ENCODE measurements at places on chromosomes 2 and 18.
A peak's percentile ranks its signal among the peaks of the same experiment; 100 is the strongest.

- DNase-seq: no peak
Measured at GRCh38 chr2:203789618-203790017, 78.0 kb upstream of the CTLA4 start.

DNA sequence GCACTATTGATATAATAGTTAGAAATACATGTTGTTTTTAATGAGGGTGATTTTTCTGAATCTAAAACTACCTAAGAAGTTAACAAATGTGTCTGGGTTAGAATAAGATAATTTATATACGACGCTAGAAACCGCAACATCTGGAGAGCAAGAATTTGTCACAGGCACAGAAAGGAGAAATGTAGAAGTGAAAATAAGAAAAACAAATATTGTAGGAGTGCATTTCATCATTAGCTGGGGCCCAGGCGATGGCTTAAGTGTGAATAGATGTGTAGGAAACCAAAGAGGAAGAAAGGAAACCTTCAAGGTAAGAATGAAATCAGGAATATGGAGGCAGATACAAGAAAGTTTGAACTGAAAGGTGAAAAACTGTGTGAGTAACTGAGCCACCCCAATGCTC, 90.3 kb downstream of the LRP2 start:
- no peak for DNase-seq

GRCh38 chr2:39874236-39874635, 95.2 kb upstream of the THUMPD2 start:
- DNase-seq: no peak

DNA sequence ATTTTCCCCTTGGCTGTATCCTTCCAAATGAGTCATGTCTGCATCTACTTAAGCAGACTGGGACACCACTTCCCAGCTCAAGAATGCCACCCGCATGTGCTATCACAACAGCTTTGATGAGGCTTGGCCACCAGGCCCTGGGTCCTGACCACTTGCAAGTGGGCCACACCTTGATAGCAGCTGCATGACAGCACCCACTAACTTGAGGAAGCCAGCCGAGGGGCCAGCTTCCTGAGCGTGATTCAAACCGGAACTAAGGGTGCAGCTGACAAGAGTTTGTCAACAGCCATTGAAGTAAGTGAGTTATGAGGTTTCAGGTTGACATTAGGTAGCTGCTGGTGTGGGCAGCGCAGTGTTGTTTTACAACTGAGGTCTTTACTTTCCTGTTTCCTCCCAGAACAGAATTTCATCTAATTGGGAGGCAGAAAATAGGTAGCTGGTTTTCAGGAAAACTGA, 54.4 kb downstream of the EPHA4 start:
- peak; percentile 68 for DNase-seq

Data from naive thymus-derived CD8-positive, alpha-beta T cell (primary cell).